ENCODE measurements at places on chromosomes 1 and 21. TPM values are rescaled to one million over a fixed set of nuclear protein-coding genes. Genes with fewer than 3 reads are reported as not detected.

- DNase-seq, result no peak
These were observed 128.2 kb upstream of the KIAA0040 start for GRCh38 chr1:175320804-175321203.

The CD1D gene
- polyA plus RNA-seq, result 6.7 TPM

GRCh38 chr1:1143636-1144035, 27.7 kb upstream of the C1orf159 start:
- no peak for DNase-seq

- no peak for DNase-seq
These were observed 40.6 kb upstream of the HSD3B1 start for GRCh38 chr1:119466445-119466844.

The THEMIS2 gene
- polyA plus RNA-seq, result 3.5 TPM

DNA sequence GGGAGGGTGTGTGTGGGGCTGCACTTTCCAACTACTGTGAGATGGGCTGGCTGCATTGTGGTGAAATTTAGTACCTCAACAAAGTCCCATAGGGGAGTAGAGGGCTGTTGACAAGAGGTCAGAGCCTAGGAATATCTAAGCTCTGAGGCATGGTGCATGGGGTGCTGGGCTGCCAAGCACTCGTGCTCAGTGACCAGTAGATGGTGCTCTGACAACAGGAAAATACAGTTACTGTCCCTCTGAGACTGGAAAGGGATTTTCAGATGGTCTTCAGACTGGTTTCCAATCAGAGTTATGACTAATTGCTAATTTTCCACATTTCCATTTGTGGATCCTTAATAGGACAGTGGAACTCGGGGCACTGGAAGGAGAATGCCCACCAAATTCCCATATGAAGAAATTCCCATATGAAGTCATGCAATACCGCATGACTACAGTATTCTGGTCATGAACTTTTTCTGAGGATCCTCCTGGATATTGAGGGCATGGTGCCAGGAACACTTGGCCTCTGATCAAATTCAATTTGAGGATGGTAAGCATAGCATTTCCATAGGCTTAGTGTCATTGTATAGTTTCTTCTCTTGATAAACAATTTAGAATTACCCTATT, 4.1 kb upstream of the CACNA1E start:
- DNase-seq, result no peak

- no peak for DNase-seq
These were observed 1.9 kb upstream of the PADI2 start for GRCh38 chr1:17120962-17121837.

GRCh38 chr1:200302192-200302920, 107.5 kb downstream of the ZNF281 start:
- DNase-seq, result no peak

The FCN3 gene
- 1.7 TPM for polyA plus RNA-seq

GRCh38 chr1:31976401-31976800, 37.3 kb upstream of the KHDRBS1 start:
- DNase-seq, result no peak
